ENCODE measurements at places on chromosomes 3 and 15.

- no peaks in the 10 kb centered on the region for H3K27me3 ChIP-seq
- no peak overlapping the region for H3K4me3 ChIP-seq
- H3K27ac ChIP-seq = no peak overlapping the region
- no peaks in the 10 kb centered on the region for H3K4me1 ChIP-seq
- H3K36me3 ChIP-seq = no peaks in the 10 kb centered on the region
- DNase-seq = no peak
These were observed 45.0 kb upstream of the PRICKLE2 start for GRCh38 chr3:64270142-64270865.

- H3K27me3 ChIP-seq = no peaks in the 10 kb centered on the region
- no peak for DNase-seq
- peaks cover 9% of the 10 kb centered on the region for H3K4me1 ChIP-seq
- H3K27ac ChIP-seq = no peak overlapping the region
These were observed 34.5 kb upstream of the NR2E3 start for GRCh38 chr15:71775856-71776255.

DNA sequence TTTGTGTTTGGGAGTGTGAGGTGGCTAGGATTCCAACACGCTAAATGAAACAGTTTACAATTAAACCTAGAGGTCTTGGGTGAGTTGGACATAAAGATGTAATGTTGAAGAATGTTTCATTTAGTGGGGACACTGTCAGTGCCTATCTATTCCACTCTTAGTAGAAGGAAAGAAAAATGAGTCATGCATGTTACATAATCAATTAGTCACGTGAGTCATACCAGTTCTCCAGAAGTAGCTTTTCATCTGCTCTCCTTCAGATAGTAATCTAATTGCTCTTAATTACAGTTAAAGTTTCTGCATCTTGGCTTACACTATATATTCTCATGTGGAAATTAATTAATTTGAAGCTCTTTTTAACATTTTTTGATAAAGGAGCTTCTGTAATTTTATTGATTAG is 115.7 kb upstream of the P2RY1 start:
- no peak overlapping the region for H3K27ac ChIP-seq
- no peaks in the 10 kb centered on the region for H3K27me3 ChIP-seq
- DNase-seq = no peak
- H3K4me3 ChIP-seq = no peak overlapping the region

GRCh38 chr15:66489179-66489791 is 8.3 kb downstream of the SNAPC5 start:
- H3K36me3 ChIP-seq = peaks cover 97% of the 10 kb centered on the region
- H3K4me3 ChIP-seq = no peak overlapping the region
- no peaks in the 10 kb centered on the region for H3K4me1 ChIP-seq

DNA sequence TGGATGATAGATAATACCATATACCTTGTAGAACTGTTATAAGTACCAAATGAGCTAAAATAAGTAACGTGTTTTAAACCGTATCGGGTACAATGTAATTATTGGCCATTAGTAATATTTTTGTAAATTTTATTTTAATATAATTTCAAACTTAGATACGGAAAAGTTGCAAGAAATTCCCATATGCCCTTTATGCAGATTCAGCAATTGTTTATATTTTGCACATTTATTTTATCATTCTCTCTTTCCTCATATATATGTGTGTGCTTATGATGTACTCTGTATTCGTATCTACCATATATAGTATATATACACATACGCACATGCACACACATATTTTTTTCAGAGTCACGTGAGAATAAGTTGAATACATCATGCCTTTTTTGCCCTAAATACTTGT is 38.5 kb downstream of the EXOG start:
- H3K36me3 ChIP-seq = peaks cover 39% of the 10 kb centered on the region
- no peak overlapping the region for H3K4me3 ChIP-seq
- H3K27me3 ChIP-seq = no peaks in the 10 kb centered on the region

DNA sequence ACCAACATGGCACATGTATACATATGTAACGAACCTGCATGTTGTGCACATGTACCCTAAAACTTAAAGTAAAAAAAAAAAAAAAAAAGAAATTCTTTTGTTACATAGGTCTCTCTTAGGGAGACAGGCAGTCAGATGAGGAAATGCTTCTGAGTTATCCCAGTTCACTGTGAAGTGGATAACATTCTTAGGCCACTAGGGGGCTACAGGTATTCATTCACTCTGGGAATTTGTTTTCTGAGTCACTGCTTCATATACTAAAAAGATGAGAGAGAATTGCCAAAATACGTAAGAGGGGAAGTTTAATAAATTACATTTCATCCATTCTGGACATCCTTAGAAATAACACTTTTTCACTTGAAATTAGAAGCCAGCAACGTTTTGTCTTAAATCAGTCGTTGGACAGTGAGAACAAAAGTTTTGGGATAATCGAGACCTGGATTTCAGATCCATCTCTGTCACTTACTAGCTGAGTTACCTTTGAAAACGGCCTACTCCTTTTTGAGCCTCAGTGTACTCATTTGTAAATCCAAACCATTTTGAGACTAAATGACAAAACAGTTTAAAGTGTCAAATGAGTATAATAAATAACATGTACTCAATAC is 738.4 kb upstream of the ALCAM start:
- no peak overlapping the region for H3K4me3 ChIP-seq
- H3K27me3 ChIP-seq = no peaks in the 10 kb centered on the region
- H3K27ac ChIP-seq = no peak overlapping the region
- DNase-seq = peak; percentile 64
- H3K4me1 ChIP-seq = no peaks in the 10 kb centered on the region

GRCh38 chr3:178479860-178480259 is 56.4 kb upstream of the KCNMB2 start:
- no peak overlapping the region for H3K27ac ChIP-seq
- DNase-seq = no peak
- H3K27me3 ChIP-seq = no peaks in the 10 kb centered on the region
- no peaks in the 10 kb centered on the region for H3K4me1 ChIP-seq

DNA sequence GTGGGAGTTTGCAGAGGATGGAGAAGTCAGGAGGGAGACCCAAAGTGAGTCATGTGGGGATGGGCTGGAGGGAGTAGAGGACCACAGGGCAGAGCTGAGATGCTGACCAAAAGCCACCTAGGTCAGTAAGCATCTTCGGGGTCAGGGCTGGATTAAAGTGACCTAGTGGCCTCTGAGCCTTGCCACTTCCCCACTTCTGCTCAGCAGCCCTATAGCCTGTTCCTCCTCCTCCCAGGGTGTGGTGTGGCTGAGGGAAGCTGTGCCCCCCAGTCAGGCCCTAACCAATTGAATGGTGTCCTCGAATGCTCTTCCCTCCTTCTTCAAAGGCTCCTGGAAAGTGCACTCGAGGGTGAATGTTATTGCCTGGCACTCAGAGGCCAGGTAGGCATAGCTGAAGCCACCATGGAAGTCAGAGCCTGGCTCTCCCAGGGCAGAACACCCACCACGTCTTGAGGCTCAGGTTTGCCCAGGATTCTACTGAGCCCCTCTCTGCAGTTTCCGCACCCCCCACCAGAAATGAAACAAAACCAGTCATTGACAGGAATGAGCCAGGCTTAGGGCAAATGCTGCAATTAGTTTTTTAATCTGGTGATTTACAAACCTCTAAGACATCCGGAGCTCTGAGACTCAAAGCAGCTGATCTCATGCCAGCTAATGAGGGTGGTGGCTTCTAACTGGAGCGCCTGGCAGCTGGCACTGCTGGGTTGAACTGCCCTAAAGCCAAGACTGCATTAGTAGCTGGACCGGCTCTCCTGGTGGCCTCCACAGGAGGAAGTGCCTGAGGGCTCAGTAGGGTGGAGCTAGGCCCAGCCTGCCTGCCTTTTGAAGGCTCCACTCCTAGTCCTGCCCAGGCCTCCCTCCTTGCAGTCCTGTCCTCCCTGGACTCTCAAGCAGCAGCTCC is 26.0 kb upstream of the VIPR1 start:
- DNase-seq = peak; percentile 86
- peak overlapping the region; percentile 84 for H3K27ac ChIP-seq
- no peaks in the 10 kb centered on the region for H3K27me3 ChIP-seq
- H3K4me1 ChIP-seq = peaks cover 31% of the 10 kb centered on the region
